Central memory CD4-positive, alpha-beta T cell (primary cell): ENCODE measurements at places on chromosomes 5 and 9.

DNA sequence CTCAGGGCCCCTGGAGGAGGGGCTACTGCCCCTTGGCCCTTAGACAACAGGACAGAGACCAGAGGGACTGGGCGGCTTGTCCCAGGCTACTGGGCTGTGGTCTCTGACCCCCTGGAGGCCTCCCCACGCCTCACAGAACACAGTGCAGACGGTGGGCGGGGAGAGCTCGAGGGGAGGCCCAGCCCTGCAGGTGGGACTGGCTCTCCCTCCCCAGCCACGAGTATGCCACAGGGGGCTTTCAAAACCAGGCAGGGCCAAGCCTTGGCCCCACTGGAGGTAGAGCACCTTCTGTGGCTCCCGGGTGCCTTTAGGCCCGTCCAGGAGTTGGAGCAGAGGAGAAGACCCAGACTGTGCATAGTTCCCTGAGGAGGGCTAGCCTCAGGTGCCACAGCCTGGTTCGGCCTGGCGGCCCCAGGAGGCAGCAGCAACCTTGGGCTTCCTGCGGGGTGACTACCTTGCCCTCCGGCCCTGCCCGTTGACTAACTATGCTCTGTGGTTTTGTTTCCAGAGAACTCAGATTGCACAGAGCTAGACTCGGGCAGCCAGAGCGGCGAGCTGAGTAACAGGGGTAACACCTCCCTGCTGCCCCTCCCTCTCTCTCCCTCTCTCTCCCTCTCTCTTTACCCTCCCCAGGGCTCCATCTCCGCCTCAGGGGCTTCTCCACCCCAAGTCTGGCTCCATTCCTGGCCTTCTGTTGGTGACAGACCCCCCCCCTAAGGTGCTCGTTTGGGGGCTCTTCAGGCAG lies 15.5 kb downstream of the CARD19 start:
- DNase-seq, result no peak

DNA sequence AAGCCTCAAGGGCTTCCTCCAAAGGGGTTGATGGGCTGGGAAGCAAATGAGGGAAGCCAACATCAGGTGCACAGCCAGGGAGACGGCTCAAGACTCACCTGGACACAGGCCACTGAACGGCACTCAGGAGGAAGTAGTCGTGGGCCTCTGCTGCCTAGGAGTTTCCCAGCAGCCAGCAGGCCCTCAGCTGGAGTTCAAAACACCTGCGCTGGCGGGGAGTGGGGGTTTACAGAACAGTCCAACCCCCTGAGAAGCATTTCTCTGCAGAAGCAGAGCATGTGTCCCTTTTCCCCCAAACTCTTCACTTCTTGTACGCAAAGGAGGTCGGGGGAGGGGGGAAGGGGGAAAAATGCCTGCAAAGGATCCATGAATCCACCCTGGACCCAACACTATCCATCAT lies 2.3 kb downstream of the WHRN start:
- no peak for DNase-seq

DNA sequence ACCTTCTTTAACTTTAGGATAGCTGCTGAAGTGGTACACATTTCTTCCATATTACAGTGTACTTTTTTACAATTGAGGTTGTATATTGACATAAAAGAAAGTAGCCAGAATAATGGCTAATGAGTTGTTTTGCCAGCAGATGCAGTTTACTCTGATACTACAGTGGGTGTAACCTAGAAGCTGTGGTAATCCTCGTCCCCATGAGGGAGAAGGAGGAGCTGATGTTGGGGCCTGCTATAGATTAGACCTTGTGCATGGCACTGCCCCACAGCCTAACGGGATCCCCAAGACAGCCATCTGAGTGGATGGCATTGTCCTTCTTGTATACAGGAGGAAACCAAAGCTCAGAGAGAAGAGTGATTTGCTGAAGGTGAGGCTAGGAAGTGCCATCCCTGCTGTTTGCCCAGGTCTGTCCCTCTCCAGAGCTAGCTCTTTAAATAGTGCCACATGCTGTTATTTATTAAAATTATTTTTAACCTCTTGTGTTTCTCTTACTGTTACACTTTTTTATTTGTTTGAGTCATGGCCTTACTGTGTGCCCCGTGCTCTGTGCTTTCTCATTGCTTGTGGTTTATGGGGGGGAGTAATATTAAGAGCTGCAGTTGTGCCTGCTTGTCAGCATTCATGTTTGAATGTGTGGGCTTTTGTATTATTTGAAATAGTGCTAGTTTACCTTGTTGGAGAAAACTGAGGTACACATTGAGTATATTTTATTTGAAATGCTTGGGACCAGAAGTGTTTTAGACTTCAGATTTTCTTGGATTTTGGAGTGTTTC lies 65.3 kb downstream of the ICE1 start:
- DNase-seq, result no peak

DNA sequence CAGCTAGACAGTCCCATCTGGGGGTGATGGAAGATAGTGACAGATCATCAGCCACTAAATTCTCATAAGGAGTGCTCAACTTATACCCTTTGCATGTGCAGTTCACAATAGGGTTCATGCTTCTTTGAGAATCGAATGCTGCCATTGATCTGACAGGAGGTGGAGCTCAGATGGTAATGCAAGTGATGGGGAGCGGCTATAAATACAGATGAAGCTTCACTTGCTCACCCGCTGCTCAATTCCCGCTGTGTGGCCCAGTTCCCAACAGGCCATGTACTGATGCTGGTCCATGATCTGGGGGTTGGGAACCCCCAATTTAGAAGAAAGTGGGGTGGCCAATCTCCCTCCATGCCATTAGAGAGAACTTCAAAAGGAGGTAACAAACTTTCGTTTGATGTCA lies 44.9 kb upstream of the ZNF462 start:
- no peak for DNase-seq

GRCh38 chr9:686321-686813 lies 155.1 kb upstream of the DMRT1 start:
- DNase-seq, result no peak

GRCh38 chr9:121613009-121613752 lies 38.3 kb upstream of the DAB2IP start:
- DNase-seq, result no peak

DNA sequence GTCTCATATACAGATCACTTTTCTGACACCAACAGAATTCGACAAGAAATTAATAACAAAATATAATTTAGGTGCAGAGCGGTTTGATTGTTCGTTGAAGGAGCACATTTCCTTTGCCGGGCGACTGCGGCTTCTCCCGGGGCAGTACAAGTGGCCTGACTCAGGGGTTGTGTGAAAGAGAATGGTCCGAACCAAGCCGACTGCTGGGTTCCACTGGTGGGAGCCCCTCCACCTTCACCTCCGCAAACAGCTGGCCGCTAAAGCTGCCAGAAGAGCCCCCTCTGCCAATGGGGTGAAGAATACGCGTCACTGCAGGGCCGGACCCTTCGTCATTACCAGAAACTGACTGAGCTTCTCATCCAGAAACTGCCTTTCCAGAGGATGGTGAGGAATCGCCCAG lies 156.0 kb upstream of the IFNE start:
- DNase-seq, result no peak

- no peak for DNase-seq
Measured at GRCh38 chr5:10553476-10553875, 10.4 kb upstream of the ANKRD33B start.

- DNase-seq, result no peak
Measured at GRCh38 chr9:88927510-88927909, 63.8 kb upstream of the S1PR3 start.

- DNase-seq, result no peak
Measured at GRCh38 chr5:103827976-103828375, 265.4 kb upstream of the NUDT12 start.

GRCh38 chr5:173703466-173703865 lies 87.0 kb upstream of the BOD1 start:
- DNase-seq, result no peak

DNA sequence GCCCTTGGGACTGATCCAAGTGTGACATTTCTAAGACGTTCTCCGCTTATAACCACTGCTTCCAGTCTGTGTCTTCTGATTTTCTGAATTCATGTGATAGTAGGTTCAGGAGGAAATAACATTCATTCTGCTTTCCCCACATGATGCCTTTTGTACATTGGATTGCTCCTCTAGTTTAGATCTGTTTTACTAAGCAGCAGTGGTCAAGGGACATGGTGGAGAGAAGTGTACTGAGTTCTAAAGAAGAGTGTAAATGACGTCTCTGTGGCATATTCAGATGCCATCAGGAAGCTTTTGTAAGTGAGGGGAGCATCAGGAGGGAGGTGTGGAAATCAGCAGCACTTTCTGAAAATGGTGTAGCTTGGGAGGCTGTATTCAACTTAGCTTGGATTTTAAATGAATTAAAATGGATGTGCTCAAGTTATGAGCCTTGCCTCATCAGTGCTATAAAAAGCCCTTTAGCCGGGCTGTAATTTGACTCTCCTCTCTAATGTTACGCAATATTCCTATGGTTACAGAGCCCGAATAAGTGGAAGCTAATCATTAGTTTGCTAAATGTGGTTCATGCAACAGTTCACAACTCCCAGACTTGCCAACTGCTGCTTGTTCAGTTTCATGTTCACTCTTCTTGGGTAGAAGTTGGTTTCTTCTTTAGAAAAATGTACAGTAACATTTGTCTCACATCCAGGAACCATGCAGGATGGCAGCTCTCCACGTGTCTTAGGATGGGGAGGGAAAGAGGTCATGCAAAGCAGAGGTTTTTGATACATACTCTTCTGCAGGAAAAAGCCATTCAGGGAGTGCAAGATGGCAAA lies 281.3 kb downstream of the ARHGAP26 start:
- DNase-seq, result no peak

- no peak for DNase-seq
Measured at GRCh38 chr5:78677777-78678668, 29.5 kb upstream of the LHFPL2 start.

DNA sequence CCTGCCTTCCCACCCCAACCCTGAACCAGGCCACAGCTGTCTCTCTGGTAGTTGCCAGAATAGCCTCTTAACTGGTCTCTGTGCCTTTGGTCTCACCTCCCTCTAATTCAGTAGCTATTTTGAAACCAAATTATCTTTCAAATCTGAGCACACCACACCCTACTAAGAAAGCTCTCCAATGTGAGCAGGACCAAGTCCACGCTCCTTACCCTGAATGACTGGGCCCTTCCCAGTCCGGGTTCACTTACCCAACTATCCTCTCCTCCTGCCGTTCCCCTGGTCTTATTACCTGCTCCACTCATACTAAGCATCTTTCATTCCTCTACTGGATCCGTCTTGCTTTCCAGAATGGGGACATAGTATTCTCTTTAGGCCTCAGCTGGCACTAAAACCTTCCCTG lies 16.8 kb downstream of the ANKH start:
- no peak for DNase-seq

- DNase-seq, result no peak
Measured at GRCh38 chr5:154356020-154356655, 89.7 kb upstream of the SAP30L start.
